Thymus (tissue), 14 donors: ENCODE measurements at places on chromosomes 6 and 20. TPM values are rescaled to one million over a fixed set of nuclear protein-coding genes. Genes with fewer than 3 reads are reported as not detected.
A peak's percentile ranks its signal among the peaks of the same experiment; 100 is the strongest.

Gene CGA
- total RNA-seq: 1.5 TPM

Gene CRISP2
- total RNA-seq: 0.05 TPM

Gene DDR1
- total RNA-seq: 39.6 TPM

GRCh38 chr6:169725125-169726048, 1.1 kb upstream of the PHF10 start:
- peak; percentile 21 for DNase-seq

DNA sequence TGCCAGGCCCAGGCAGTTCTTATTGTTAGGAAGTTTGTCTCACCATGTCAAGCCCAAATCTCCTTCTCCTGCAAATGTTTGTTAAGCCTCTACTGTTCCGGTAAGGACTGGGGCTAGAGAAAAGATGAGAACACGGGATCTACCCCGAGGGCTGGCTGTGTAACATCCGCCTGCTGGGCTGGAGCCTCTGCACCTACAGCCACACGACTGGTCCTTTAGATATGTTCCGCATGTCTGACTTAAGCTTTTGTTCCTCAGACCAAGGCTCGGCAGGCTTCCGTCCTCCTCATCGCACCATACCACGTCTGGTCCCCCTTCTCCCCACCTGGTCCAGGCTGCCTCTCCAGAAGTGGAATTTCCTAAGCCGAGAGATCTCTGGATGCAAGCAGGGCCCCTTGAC, 2.6 kb downstream of the GHRH start:
- DNase-seq: no peak

Gene RGS17
- 2.4 TPM for total RNA-seq

Gene SNRNP48
- 9.6 TPM for total RNA-seq

DNA sequence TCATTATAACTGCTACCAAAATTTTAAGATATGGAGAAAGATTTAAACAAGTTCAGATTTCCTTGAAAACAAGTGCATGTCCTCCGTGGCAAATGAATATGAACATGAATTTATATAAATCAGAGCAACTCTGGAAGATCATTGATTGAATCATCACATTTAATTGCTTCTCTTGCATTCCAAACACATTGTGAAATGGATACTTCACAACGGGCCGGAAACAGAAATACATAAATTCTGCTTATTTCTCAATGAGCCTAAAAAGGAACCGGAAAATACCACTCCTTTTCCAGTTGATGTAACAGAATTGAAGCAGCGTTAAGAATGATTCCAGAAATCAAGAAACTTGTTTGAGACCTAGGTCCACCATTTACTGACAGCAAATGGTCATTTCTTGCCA, 134.6 kb upstream of the BTN3A2 start:
- DNase-seq: no peak

GRCh38 chr6:11035616-11036350, 8.3 kb downstream of the ELOVL2 start:
- no peak for DNase-seq

DNA sequence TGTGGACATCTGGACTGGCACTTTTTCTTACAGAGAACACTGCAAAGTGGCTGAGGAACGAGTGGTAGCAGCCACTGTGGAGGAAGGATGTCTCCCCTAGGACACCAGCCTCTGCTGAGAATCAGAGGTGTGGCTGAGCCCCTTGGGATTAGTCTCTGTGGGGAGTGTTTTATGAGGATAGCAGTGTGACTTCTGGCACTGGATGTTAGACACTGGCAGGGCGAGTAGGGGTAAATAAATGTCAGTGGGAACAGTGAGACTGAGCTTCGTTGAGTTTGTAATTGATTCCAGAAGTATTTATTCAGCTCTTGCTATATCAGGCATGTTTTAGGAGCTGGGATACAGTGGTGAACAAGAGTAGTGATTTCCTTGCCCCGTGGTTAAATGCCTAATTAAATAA, 124.0 kb downstream of the JARID2 start:
- no peak for DNase-seq

DNA sequence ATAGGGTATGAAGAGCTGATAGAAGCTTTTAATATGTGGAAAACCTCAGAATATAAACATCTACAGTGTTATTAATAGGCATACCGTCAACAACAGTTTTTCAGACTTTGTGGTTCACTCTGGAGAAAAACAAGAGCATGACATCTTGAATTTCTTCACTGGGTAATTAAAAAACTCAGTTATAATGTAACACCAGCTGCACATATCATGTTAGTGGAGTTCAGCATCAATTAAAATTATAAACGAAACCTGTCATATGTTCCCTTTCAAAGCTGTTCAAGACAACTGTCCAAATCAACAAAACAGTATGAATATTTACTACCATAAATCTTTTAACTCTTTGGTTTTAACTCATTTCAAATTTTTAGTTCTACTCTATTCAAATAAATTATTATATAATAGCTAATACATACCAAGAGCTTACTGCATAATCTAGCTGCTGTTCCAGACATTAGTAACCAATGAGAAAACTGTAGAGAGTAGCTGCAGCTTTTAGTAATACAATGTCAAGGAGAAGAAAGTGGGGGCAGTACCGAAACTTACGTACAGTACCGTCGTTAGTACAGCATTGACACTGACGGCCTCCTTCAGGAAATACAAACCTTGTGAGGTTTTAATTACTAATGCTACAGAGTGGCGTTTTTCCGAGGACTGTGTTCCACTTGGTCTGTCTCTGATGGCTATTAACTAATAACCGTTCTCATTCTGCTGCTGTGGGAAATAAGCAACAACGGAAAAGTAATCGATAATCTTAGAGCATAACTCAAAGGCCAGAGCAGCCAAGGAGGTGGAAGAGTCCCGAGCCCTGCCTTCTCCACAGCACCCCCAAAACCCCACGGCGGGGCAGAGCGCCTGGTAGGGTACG, 532 bp upstream of the PM20D2 start:
- peak; percentile 37 for DNase-seq

GRCh38 chr6:19380293-19380692, 456.9 kb upstream of the ID4 start:
- no peak for DNase-seq

Gene POPDC3
- 0.33 TPM for total RNA-seq

GRCh38 chr6:157335829-157336228, 12.5 kb upstream of the TMEM242 start:
- no peak for DNase-seq

- no peak for DNase-seq
Measured at GRCh38 chr6:50128420-50129005, 78.8 kb upstream of the DEFB112 start.

- no peak for DNase-seq
Measured at GRCh38 chr20:48414786-48415185, 413.0 kb downstream of the PREX1 start.

Gene NMBR
- total RNA-seq: not detected

Gene MUCL3
- total RNA-seq: 0.05 TPM

Gene NHLRC1
- 0.99 TPM for total RNA-seq

DNA sequence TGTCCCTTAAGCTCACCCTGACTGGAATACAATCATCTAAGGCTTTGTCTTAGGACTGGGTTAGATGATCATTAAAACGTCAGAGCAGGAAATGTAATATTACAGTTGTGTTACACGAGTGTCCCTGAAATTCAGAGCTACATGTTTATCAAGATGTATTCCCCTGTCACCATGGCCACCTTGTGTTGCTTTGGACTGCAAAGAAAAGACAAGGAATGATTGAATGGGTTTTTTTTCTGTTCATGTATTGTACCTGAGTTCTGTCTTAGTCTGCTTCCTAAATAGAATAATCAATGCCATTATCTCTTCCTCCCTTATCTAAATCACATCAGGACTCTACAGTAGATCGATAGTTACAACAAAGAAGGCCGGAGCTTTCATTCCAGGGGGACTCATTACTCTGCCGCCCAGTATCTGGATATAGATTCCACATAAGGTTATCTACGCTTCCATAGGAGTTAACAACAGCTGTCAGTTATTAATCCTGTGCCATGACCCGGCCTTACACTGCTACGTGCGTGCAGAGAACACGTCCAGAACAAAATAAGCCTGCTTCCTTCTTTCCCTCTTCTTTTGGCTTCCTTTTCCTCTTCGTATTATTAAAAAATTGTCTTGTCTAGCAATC, 274.1 kb upstream of the SASH1 start:
- DNase-seq: no peak

DNA sequence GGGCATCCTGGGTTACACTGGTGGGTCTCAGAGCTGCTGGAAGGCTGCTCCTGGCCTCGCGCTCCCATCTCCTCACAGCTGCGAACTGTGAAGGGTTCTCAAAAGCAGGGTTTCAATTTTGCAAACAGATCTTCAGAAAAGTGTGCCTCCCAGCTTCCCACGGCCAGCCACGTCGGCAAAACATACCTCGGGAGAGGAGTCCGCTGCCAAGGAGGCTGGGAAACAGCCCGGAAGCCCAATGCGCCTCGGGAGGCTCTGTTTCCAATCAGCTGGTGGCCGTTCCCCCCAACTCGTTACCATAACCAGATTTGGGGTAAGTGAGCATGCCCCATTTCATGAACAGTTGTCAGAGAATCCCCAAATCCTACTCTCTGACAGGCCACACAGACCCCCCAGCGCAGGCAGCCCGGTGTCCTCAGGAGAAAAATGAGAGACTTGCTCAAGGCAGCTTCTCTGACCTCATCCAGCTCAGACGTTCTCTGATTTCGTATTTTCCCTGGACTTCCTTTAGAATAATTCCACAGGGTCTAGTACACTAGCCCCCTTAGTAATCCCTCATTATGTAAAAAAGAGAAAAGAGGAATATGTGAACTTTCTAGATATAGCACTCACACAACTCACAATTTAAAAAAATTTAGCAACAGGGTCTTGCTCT, 98.4 kb downstream of the SNX5 start:
- DNase-seq: no peak

Gene PIGT
- total RNA-seq: 28.1 TPM

DNA sequence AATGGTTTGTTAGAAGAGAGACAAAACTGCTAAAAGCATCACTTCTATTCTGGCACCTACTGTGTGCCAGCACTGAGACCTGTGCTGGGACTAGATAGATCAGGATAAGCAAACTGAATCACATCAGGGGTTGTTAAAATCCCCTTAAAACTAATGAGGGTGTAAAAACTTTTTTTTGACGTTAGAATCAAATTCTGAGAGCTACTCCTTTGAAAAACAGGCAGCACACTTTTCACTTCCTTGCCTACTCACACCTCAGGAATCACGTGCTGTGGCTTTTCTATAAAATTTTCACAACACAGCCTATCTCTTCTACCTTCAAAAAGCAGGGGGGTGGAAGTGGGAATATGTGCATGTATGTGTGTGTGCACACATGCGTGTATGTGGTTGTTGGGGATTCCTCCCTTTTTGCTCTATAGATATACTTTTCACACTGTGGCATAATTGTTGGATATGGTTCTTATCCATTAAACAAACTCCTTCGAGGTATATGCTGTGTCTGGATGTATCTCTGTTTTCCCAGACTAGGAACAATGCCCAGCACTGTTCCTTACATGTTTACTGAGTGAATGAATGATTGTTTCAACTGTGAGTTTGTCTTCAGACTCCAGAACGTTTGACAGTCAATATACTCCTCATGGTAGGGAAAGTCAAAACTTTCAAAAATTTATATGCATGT, 105.4 kb downstream of the FYN start:
- no peak for DNase-seq

GRCh38 chr20:16490696-16491095, 82.6 kb downstream of the KIF16B start:
- no peak for DNase-seq

DNA sequence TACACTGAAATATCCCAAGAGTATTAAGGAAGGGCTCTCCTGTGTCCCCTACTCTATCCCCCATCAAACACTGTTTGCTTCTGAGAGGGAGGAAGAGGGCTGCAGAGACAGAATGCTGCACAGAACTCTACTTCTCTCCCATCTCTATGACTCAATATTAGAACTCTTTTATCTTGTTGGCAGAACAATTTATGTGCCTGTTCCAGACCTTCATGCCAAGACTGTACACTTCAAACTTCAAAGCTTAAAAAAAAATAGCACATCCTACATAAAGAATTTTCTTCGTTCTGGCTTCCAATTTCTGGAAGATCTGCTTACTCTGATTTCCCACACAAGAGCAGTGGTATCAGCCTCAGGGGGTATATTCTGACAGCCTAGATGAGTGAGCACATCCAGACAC, 19.6 kb upstream of the GPR63 start:
- DNase-seq: no peak
